ENCODE measurements at places on chromosomes 1 and 21.

DNA sequence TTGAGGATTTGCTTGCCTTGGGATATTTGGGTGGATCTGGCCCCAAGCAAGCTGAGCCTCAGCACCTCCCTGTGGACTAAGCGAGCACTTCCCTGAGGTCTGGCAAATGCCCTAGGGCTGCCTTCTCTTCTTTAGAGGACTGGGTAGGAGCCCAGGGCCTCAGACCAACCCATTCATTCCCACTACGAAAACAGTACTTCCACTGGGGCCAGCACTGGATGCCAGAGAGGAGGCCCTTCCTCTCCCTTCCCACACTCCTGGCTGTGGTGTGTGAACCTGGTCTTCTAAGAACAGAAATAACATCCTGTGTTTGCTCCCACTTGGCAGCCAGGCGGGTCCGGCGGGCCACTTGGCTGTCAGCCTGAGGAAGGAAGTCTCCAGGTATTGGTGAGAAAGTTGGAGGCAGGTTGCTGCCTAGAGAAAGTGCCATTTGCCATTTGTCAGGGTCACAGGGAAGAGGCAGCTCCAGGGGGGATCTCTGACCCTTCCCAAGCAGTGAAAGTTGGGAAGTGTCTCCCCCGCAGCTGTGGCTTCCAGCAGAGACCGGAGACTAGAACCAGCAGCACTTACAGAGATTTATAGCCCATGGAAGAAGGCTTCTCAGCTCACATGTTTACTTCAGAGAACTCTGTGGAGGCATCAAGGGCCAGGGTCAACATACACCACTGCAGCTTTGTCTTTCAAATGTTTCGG lies 323.5 kb downstream of the SIPA1L2 start:
- no peak for DNase-seq

- no peak for DNase-seq
These were observed 36.0 kb downstream of the CAPN2 start for GRCh38 chr1:223748405-223748772.

DNA sequence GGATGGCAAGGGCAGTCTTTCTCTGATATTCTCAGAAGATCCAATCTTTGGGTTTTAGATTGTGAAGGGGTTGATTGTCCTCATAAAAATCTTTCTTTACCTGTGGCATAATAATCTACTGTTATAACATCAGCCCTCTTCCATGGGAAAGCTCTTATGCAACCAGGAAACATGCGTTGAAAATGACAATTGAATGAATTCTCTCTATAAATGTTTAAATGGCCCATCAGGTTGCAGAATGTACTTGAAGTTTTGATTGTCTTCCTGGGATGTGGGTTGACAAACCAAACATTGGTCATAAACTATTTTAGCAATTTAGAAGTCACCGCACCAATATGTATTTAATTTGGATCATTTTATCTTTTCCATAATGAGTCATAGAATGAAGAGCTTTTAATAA lies 31.7 kb upstream of the ITLN1 start:
- no peak for DNase-seq

DNA sequence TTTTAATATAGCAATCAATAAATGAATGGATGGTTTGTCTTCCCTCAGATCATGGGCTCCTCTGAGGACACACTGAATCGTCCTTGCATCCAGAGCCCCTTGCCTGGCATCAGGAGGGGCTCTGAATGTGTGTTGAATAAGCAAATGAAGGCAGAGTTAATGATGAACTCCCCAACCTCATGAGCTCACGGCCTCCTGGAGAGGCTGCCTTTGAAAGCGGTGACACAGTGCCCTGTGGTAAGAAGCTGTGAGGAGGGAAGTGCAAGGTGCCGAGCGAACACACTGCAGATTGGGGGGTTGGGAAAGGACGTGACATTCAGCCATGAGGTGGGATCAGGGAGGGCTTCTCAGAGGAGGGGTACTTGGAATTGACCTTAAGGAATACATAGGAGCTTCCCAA lies 3.2 kb upstream of the PARS2 start:
- no peak for DNase-seq

DNA sequence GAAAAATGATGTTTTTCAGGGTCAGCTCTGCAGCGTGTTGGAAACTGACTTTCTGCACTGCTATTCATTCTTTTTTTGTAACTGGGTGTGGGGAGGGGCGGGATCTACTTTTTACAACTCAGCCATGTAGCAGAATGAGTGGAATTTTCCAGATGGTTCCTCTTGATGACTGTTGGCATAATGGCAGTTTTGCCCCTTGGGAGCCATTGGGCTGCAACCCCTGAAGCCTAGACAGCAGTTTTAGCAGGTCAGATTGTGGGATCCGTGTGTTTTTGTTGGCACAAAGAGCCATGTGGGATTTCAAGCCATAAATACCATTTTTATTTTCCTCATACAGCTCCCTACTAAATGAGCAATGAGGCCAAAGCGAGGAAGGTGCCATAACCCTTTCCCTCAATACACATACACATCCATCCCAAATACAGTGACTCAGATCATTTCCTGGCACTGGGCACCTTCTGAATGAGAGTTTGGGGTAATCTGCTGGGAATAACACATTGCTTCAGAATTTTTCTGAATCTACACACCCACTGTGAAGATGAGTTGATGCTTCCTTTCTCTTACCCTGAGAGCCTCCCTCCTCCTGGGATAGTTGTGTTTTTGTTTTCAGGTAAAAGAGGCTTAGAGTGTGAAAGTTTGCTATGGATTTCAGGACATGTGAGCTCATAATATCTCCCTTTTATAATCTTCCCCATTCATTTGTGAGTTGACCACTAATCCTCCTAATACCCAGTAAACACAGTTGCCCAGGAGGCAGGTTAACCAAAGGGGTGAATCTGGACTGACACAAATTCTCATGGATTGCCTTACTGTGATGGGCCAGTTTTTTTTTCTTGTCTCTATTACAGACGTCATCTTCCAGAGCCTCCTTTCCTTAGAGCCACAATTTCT lies 13.1 kb downstream of the S100A10 start:
- no peak for DNase-seq

DNA sequence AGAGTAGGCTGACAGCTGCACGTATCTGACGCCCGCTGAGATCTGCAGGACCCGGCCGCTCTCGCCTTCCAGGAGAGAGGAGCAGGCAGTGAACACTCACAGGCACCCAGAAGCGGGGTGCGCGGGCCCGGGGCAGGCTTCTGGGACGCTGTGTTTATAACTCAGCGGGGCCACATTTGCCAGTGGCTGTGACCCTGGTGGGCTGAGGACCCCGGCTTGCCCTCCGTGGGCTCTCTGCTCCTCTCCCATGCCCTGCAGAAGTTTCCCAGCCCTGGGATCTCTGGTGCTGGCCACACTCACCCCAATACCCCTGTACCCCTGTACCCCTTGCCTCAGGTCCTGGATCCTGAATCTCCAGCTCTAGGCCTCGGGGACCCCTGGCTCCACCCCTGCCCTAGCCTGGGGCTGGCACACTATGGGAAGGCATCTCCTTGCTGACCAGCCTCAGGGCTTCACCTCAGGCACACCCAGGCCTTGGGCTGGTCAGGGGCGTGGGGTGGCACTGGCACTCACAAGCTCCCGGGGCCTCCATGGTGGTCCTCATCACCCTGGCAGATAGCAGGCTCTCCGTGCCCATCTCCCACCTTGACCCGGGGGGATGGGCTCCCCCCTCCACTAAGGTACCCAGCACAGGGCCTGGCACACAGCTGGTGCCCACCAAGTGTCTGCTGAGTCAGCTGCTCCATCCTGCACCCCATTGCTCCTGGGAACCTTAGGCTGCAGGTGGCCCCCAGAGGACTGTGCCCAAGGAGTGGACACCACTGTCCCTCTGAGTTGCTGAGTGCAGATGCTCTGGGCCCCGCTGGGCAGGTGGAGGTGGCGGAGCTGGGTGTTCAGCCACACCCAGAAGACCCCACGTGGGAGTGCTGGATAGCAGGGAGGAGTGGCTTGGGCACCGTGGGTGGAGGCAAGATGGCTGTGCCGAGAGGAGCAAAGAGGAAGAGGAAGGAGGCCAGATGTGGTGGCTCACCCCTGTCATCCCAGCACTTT lies 32.4 kb downstream of the MORN1 start:
- DNase-seq, result no peak

Data from SW 1271 (cell line).